ENCODE measurements at places on chromosomes 5 and 9. TPM values are rescaled to one million over a fixed set of nuclear protein-coding genes. Genes with fewer than 3 reads are reported as not detected.

- no peak for DNase-seq
Measured at GRCh38 chr5:125595095-125595494, 828.1 kb upstream of the GRAMD2B start.

DNA sequence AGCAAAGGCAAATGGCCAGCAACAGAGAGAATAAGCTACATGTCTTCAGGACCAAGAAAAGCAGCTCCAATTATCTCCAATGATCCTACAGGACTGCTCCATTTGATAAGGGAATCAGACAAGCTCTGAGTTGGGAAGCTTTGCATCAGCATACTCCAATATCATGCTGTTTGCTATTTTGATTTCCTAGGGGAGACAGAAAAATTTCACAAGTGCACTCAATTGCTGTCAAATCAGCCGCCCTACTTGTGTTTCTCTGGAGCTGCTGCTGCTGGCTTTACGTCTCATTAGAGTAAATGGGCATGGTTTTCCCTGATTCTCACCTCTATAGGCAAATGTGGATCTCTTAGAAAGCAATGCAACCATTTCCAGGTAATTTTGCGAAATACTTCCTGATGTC, 201.7 kb downstream of the PRELID2 start:
- DNase-seq, result no peak

DNA sequence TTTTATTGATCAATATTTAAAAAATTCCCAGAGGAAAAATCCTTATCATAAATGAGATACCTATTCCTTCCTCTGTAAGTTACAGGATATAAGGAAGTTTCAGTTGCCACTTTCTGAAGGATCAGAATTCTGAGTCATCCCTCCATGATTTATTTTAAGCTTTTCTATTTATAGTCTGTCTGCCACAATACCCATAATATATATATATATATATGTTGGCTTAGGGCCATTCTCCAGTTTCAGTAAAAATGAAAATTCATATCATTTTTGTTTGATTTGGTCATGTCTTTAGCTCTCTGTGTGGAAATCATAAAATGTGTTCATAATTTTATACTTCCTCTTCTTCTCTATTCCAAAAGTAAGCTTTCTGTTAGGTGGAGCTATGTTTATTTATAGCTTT, 215.8 kb upstream of the CYLC2 start:
- DNase-seq, result no peak

GRCh38 chr9:131025953-131026858, 17.2 kb downstream of the LAMC3 start:
- DNase-seq, result peak; percentile 51

DNA sequence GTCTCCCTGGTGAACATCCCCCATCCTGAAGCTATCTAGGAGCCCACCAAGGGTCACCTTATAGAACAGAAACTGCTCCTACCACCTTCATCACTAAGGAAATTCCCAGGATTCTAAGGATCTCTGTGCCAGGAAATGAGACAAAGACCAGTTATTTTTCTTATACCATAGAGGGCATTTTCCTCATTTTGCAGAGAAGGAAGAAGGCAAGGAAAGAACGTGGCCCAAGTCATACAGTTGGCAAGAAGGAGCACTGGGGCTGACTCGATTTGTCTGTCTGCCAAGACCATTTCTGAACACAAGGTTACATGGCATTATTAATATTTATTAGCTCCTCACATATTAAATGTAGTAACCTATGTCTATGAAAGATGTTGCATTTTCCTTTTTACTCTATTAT, 49.6 kb upstream of the TNFSF15 start:
- DNase-seq, result no peak

GRCh38 chr5:1026700-1027621, 18.4 kb downstream of the NKD2 start:
- DNase-seq, result peak; percentile 78

GRCh38 chr5:88518131-88519016, 249.7 kb upstream of the TMEM161B start:
- DNase-seq, result no peak

- DNase-seq, result no peak
Measured at GRCh38 chr5:152556784-152557183, 151.7 kb upstream of the NMUR2 start.

DNA sequence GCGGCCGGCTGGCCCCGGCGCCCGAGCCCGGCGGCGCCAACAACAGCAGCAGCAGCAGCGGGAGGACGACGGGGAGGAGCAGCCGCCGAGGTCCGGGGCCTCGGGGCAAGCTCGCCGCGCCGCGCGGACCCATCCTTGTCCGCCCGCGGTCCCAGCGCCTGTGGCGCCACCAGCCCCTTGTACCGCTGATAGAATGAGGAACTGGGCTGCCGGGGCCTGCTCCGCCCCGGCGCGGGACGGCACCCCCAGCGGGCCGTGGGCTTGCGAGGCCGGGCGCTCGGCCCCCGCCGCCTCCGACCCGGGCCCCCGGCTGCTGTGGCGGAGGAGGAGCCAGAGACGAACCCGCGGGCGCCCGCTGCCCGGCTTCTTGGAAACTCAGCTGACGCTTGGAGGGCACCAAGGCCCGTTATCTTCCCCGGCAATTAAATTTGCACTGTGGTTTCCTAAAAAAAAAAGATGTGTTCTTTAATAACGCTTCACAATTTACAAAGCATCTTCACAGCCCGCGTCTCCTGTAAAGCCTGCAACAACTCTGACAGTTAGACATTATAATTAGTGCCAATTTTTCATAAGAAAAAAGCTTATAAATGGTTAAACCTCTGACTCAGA, at the start of gene ARSB:
Gene ARSB (minus strand): TSS at position 195 of the 609 bp plus-strand sequence. CDS start 62 bp downstream, at position 133.
- DNase-seq, result peak; percentile 80

DNA sequence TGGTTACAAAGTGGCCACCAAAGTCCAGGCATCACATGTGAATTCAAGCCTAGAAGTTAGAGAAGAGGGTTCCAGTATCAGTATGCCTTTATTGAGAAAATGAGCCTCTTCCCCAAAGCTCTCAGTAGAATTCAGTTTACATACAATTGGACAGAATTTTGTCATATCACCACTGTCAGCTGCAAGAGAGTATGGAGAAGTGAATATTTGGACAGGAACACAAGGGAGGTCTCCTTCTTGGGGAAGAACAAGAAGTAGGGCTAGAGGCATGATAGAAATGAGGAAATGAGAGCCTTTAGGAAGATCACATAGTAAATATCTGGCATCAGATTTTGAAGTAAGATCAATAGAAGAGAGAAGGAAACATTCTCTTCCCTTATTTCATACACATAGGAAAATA, 27.8 kb upstream of the VLDLR start:
- no peak for DNase-seq

DNA sequence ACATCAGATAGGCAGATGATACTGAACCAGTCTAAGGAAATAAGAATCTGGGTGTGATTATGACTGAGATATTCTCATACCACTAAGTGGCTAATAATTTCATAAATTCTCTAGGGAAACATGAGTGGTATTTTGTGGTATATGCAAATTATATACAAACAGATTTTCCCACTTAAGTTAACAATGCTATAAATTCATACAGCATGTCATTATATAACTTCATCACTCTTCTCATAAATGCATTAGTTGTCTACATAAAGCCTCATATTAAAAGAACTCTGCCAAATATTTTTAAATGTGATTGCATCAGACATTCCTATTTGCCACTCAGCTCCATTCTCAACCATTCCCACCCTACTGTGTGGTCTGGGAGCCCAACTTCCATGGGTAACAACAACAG, 226.5 kb downstream of the TLE1 start:
- no peak for DNase-seq

GRCh38 chr5:27962198-27962597, 923.8 kb upstream of the CDH9 start:
- no peak for DNase-seq

GRCh38 chr5:6274846-6275543, 103.4 kb downstream of the MED10 start:
- no peak for DNase-seq

DNA sequence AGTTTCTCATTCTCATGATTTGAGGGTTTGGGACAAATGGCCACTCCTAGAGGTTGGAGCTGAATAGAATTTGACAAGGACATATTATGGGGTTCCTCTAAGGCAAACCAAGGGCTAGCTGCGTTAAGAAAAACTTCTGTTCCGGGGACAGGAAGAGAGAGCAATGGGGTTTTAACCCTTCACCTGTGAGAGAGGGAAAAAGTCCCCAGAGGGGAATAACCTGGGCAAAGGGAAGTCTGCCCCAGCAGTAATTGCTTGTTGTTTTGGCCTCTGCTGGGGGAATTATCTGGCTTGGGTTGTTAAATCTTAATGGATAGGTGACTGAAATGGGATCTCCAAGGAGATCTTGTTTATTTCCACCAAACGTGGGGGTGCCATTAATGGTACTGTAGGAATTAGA, 110.1 kb upstream of the MOCS2 start:
- no peak for DNase-seq

DNA sequence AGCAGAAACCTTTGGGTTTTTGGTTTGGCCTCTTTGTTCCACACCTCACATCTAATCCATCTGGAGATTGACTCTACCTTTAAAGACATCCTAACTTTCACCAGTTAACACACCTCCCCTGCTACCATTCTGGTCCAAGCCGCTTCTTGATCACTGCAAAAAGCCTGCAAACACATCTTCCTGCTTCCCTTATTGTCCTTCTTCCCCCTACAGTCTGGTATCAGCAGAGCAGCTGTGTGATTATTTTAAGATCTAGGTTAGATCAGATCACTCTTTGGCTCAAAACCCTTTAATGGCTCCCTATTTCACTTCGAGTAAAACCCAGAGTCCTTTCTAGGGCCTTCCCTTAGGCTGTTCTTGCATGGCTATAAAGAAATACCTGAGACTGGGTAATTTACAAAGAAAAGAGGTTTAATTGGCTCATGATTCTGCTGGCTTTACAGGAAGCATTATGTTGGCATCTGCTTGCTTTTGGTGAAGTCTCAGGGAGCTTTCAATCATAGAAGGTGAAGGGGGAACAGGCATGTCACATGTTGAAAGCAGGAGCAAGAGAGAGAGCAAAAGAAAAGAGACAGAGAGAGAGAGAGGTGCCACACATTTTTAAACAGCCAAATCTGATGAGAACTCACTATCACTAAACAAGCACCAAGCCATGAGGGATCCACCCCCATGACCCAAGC, 1.5 kb upstream of the TEX10 start:
- DNase-seq, result peak; percentile 65

DNA sequence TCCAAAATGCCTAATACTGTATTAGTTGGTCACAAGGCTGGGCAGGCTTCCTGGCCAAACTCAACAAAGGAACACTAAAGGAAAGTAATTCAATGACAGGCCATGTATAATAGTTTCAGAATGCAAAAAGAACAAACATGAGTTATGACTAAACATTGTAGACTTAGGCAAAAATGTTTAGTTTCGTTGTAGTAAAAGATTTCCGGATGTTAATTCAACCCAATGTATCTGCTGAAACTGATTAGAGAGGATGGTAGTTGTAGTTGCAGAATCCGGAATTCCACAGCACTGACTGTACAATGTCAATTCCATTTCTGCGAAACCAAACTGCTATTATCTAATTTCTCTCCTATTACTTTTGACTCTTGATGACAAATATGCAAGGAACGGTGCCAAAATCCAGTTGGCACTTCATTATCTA, 117.9 kb upstream of the FST start:
- DNase-seq, result no peak

- no peak for DNase-seq
Measured at GRCh38 chr5:41808294-41808693, 61.9 kb downstream of the OXCT1 start.

DNA sequence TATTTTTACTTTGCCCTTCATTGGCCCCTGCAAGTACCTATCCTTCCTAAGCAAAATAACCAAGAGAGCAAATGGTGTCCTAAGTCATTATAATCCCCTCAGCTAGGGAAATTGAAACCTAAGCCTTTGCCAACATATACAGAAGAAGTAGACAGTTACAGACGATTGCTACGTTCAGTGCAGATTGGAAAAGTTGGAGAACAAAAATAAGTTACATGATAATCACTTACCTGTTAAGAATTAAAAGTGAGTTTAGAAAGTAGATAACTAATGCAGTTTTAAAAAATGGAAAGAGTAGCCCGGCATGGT, 244.8 kb downstream of the MPDZ start:
- DNase-seq, result peak; percentile 27

DNA sequence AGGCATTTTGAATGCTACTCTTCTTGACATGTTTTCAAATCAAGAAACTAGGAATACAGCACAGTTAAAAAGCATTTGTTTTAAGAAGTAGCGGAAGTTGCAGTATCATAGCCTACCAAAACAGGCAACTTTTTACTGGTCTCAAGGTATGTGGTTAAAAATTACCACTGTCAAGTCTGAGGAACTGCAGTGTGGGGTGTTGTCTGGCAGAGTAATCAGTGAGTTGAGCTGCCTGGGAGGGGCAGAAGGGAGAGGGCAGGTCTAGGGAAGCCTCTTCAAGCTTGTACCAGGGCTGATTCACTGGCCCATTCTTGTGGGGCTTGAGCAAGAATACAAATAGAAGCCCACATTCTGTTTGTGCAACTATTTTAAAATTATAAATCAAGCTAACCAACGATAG, 42.4 kb upstream of the SV2C start:
- no peak for DNase-seq

The SKP2 gene
- 20.6 TPM for total RNA-seq

The CNTFR gene
- total RNA-seq, result not detected

The CER1 gene
- not detected for total RNA-seq

The PRELID2 gene
- total RNA-seq, result 19.5 TPM

The TMEM252 gene
- not detected for total RNA-seq

The CEMIP2 gene
- 66.2 TPM for total RNA-seq

The PCAT7 gene
- total RNA-seq, result under 0.01 TPM

The IDNK gene
- 4.0 TPM for total RNA-seq
